ENCODE measurements at places on chromosomes 13 and 19.
A peak's percentile ranks its signal among the peaks of the same experiment; 100 is the strongest.

DNA sequence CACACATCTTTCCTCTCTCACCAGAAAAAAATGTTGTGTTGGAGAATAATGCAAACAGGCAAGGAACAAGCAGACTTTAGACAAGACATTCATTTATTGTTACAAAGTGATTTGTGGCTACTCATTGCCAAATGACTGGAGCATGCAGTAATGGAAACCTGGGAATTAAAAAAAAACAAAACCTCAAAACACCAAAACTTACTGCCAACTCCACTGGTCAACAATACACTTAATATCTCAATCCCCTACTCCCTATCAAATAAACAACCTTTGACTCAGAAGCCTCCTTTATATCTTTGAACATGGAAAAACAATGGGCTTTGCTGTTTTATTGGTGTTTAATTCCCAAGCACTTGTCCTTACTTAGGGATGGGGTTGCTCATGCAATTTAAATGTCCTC, 112.8 kb downstream of the POSTN start:
- no peak for DNase-seq

GRCh38 chr13:97256343-97256783, 34.2 kb downstream of the MBNL2 start:
- DNase-seq, result no peak

DNA sequence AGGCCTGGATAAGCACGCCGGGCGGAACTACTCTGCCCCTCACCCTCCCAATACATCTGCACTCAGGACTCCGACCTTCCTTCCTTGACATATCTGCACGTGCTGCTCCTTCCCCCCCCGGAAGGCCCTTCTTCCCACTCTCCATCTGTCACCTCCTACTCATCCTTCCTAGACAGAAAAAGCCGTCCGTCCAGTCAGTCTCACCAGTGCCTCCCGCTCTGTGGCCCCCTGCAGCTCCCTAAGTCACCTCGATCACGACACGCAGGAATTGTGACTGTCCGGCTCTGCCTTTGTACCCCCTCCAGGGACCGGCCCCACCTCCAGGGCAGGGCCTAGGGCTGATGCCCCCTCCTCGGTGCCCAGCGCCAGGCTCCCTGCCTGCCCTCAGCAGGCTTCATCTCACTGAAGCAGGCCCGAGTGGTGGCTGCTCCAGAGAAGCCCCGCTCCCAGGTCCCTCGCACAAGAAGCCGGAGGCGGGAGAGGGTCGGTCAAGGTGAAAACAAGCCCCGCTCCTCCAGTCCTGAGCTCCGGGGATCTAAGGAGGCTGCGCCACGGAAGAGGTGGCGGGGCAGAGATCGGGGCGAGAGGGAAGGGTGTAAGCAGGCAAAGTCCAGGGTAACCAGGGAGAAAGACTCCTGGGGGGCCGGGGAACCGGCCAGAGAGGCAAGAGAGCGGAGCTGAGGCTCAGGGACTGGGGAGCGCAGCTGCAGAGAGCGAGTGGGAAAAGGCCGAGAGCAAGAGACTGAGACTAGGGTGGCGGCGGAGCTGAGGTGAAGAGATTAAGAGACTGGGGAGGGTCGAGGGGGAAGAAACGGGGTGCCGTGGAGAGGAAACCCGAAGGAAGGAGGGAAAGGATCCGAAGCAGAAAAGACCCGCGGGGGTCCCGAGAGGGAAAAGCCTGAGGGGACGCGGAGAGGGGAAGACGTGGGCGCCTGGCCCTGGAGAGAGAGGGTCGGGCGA, 1.1 kb downstream of the PPP6R1 start:
- DNase-seq, result peak; percentile 65

GRCh38 chr19:48804496-48804895, 6.3 kb downstream of the BCAT2 start:
- DNase-seq, result no peak

DNA sequence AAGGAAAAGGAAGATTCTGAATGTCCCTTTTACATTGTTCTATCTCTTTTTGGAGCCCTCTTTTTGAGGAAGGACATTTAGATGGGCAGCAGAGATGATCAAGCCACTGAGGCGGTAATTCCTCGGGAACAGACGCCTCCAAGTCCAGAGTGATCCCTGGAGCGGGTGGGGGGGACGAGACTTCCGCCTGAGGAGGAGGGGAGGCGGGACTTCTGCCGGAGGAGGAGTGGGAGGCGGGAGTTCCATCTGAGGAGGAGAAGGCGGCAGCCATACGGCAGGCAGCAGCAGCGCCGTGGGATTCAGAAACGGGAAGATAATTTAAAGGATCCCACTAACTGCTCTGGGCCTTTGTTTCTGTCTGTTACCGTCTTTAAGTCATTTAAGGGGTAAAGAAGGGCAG, 37.6 kb upstream of the CD177 start:
- DNase-seq, result no peak

- DNase-seq, result no peak
Measured at GRCh38 chr19:326871-327270, 17.7 kb downstream of the MIER2 start.

- DNase-seq, result no peak
Measured at GRCh38 chr19:50178320-50178719, 15.2 kb upstream of the IZUMO2 start.

DNA sequence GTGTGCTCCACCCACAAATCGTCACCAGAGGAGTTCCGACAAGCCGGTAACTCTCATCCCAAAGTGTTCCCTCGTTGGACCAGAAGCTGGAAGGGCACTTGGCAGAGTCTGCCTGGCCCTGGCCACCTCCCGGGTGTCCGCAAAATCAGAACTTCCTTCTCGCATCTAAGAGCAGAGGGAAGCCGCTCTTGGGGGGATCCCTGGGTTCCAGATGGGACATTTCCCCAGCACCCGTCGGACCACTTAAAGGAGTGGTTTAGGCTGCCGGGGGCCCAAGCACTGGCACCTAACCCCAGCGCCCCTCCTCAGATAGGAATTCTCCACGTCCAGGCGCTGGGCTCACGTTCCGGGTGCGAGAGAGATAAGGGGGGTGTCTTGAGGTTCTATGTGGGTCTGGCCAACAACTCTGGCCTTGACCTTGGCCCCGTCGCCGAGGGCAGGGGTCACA, 857 bp upstream of the MAP2K7 start:
- DNase-seq, result no peak

DNA sequence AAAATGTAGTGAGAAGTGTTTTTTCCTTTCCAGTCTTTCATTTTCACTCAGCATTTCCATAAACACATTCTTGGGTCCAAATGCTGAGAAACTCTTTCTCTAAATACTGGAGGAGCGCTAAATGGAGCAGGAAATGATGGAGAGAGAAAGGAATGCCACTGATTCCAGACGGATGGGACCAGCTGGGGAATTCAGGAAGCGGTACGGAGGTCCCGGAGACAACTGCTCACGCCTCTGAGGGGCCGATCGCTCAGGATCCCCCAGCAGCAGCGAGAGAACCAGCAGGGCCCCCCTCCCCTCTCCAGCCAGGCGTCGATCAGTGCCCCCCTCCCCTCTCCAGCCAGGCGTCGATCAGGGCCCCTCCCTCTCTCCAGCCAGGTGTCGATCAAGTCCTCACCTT, 13.2 kb downstream of the RASA3 start:
- no peak for DNase-seq

GRCh38 chr19:1266129-1266915, 2.8 kb upstream of the CIRBP start:
- peak; percentile 97 for DNase-seq

DNA sequence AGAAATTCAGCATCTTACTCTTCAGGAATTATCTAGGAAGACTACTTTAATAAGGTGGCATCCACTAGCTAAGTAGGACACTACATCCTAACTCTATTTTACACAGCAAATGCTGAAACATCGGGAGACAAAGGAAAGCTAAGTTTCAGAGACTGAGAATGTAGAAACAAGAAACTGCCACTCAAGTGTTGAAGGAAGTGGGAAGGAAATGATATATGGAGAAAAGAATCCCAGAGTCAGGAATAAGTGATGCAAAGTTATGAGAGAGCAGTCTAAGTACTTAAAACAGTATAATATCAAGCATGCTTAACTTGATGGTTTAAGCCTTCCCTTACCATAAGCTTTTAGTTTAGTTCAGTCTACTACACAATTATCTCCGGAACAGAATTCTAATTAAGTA, 52.4 kb downstream of the RBM26 start:
- no peak for DNase-seq

DNA sequence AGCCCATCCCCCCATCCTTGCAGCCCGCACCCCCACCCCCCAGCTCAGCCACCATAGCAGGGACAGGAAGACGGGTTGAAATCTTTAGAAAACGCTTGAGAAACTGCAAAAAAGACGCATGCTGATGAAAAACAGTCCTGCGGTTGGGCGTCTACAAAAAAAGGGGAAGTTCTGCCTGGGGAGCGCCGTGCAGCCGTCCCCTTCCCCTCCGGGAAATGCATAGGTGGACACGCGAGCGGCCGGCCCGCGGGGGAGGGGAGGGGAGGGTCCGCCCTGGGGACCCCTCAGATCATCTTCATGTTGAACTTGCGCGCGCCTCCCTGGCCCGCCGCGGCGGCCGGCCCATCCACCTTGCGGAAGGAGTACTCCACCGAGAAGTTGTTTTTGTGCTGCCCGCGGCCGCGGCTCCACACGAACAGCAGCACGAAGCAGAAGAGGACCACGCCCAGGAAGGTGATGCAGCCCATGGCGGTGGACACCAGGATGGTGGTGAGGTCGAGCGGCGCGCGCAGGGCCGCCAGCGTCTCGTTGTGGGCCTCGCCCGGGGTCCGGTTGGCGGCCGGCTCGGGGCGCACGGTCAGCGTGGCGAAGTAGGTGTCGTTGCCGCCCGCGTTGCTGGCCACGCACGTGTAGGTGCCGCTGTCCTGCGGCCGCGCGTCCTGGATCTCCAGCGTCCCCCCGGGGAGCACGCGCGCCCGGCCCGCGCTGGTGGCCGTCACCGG, 7.9 kb upstream of the PEAK3 start:
- no peak for DNase-seq

GRCh38 chr13:22925881-22926747, 254.7 kb upstream of the SGCG start:
- DNase-seq, result no peak

DNA sequence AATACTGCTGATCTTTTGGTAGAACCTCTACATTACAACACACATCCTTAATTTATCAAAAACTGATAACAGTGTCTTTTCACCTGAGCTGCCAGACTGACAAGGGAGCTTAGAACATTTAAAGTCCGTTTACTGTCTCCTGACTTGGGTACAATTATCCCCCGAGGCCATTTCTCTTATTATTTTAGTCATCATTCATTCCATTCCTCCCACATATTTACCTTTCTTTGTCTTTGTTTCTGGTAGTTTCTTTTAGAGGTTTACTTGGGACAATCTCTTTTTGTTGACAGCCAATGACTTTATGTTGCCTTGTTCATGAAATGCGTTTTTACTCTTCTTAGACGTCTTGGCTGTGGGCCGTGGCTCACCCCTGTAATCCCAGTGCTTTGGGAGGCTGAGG, 186.9 kb downstream of the PCCA start:
- DNase-seq, result no peak

DNA sequence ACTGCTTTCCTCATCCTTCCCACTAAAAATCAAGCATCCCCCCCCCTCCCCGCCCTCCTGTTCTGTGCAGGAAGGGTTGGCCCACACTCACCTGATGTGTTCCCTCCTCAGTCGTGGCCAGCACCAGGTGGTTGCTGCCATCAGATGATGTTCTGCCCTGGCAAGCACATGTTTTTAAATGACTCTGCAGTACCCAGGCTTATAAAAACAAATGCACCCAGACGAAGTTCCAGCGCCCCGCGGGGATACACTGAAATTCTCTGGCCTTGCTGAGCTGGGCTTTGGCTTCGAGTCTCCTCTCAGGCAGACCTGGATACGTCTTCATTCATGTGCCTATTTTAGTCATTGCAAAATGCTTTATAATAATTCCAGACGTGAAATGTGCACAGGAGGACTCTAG, 316.3 kb downstream of the DLEU7 start:
- no peak for DNase-seq

GRCh38 chr19:57642396-57643046, 9.6 kb downstream of the ZNF211 start:
- no peak for DNase-seq

GRCh38 chr13:98482476-98483444, 94.1 kb downstream of the STK24 start:
- no peak for DNase-seq

DNA sequence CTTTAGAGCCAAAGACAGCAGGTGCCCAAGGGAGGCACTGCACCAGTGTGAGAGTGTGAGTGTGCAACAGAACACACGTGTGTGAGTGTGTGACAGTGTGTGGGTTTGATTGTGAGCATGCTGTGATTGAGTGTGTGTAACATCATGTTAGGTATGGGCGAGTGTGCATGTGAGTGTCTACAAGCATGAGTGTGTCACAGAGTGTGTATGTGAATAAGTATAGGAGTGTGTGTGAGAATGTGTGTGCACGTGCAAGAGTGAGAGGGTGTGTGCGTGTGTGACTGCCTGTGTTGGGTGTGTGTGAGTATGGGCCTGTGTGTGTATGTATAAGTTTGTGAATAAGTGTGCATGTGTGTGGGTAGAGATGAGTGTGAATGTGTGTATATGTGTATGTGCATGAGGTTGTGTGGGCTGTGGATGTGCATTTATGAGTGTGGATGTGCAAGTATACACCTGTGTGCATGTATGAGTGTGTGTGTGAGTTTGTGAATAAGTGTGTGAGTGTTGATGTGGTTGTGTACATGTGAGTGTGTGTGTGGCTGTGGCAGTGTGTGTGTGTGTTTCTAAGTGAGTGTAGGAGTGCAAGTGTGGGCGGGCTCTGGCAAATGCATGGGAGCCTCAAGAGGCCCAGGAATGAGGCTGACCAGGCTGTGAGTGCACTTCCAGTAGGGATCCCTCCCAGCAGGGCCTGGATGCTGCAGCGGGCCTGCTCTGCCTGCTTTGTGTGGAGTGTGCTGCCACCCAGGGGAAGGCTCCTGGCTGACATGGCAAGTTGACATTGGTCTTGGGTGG, 198.4 kb downstream of the COL4A1 start:
- peak; percentile 46 for DNase-seq

- no peak for DNase-seq
Measured at GRCh38 chr13:95477187-95477586, 75.3 kb upstream of the CLDN10 start.

- no peak for DNase-seq
Measured at GRCh38 chr13:50055454-50055853, 40.2 kb downstream of the KCNRG start.

- DNase-seq, result peak; percentile 80
Measured at GRCh38 chr13:20136781-20137703, 23.8 kb downstream of the GJA3 start.

GRCh38 chr13:104782741-104783140, 1716.5 kb upstream of the SLC10A2 start:
- no peak for DNase-seq

GRCh38 chr13:98676239-98676638, 76.2 kb downstream of the SLC15A1 start:
- no peak for DNase-seq

DNA sequence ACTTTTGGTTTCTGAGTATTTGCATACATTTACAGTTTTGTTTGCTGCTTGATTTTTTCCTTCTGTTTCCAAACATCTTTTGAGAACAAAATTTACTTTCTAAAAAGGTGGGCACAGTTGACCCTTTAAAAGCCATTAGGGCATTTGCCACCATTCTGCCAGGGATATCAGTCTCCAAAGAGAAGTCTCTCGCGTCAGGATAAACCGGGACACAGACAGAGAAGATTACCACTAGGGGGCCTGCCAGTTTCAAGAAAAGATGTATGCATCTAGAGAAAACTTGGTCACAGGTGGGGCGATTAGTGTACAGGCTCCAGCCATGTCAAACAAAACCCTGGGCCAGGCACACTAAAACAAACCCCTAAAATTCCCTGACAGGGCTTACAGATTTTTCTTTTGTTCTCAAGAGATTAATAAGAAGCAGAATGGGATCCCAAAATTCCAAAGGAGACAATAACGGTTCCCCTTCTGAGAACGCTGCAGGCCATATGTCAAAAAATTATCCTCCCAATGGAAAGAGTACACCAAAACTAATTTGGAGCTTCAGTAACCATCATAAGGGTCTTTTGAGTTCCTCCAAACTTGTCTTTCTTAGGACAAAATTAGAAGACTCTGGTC, 10.7 kb upstream of the PABPC3 start:
- peak; percentile 18 for DNase-seq
